NCI-H446 treated with DMSO at 0.1 percent for 48 hours (cell line): ENCODE measurements at places on chromosomes 11 and 22.

DNA sequence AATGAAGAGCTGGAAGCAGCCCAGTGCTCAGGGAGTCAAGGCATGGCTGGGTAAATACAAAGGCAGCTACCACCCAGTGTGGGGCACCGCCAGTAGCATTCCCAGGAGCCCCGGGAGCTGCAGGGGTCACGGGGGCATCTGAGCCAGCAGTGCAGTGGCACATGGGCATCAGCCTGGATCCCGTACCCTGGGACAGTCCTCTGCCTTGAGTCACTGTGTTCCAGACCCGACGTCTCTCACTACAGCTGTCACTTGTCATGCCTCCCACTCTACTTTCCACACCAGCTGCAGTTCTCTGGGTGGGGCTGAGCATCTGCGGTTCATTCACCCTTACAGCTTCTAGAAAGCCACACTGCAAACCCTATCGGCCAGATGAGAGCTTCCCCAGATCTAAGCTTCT is 29.6 kb downstream of the DHCR7 start:
- DNase-seq = no peak

DNA sequence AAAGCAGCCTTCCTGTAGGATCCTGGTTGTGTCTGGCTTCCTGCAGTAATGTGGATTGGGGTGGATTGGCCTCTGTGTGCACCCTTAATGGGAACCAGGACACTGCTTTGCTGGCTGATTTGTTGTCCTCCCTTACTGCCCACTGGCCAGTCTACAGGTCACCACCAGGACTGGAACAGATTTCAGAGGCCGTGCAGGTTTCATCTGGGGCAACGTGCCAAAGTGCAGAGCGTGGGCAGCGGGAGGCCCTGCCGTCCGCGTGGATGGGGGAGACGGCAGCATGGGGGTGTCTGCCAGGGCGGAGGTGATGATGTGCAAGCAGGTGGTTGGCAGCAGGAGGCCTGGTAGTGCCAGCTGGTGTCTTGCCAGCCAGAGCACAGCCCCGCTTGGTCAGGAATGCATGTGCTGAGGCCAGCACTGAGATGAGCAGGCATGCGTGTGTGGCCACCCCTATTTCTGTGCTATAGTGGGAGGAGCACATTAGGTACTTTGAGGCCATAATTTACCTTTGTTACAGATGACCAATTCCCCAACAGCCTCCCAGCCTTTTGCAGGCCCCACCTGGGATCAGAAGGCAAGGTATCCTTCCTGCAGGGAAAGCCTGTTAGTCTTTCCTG is 24.3 kb downstream of the BCR start:
- peak; percentile 86 for DNase-seq

DNA sequence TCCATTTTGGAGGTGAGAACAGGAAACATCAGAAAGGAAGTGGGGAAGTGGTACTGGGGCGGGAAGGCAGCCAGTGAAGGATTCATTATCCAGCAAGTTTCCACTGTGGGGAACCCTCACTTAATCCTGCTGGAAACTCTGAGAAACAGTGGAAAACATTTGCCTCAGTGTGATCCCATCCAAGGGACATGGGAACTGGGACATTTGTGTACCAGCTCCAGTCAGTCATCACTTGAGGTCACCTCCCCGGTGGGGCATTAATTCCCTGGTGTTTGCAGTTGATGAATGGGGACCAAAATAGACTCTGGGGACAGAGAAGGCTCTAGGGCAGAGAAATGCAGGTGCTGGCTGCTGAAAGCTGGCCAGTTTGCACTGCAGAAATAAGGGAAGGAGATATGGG is 599.9 kb downstream of the BUD13 start:
- DNase-seq = no peak

DNA sequence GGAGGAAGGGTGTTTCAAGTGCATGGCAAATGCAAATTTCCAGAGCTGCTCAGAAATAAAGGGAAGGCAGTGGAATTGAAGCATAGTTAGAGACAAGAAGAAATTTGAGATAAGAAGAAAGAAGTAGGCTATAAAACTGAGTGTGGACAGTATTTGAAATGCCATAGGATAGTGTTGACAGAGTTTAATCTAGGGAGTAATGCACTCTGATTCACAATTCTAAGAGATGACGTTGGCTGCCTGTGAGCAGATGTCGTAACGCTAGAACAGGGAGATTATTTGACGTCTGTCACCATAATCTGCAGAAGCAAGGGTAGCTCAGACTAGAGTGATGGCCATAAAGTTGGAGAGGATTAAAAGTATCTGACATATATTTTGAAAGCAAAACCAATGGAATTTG is 389.9 kb upstream of the KIRREL3 start:
- DNase-seq = no peak

DNA sequence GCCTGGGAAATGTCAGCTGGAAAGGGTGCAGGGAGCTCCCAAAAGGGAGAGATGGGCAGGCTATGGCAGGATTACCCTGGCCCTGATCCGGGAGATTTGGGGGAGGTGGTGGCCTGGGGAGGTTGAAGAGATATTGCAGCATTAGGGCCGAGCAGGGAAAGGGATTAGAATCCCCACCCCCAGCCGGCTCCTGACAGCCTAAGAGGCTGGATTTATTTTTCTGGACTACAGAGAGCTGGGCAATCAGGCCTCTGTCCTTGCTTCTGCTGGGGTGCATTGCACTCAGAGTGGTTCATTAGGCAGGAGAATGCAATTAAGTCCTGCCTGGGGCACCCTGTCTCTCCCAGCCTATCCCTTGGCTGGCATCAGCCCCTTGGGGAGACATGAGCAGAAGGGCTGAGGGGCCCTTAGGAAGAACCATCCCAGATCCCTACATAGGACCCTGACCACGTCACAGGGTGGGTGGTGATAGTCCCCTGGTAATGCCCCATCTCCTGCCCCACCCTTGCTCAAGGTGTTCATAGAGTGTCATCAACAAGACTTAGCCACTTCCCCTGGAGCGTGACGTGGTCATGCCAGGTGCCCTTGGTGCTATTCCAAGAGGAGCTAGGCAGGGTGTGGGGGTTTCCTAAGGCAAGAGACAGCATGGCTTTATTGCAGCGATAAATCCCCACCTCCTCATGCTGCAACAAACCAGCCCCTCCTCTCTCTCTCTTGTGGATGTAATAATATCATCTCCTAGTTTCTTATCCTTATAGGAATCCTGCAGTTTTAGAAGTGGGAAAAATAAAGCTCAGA is 38.4 kb upstream of the KLHL35 start:
- DNase-seq = no peak

DNA sequence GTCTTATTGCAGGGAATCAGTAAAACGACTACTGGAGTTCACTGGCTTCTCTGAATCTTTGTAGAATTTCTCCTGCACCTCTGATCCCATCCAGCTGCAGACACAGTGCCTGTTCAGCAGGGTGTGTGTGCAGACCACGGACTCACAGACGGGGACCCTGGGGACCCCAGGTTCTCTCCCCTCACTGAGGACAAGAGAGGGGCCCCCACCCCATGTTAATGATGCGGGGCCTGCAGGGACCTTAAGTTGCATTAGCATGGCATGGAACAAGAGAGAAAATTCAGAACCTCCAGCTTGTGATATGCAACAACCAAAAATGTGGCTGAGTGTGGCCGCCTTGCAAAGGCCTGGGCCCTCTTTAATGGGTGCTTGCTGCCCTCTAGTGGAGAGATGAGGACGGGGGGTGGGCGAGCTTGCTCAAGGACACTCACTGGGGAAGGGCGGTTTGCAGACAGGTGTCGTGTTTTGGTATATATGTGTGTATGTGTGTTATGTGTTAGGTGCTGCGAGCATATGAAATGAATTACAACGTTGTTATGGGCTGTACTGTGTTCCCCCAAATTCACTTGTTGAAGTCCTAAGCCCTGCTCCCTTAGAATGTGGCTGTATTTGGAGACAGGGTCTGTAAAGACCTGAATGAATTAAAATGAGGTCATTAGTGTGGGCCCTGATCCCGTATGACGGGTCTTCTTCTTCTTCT is 84.4 kb upstream of the SEPTIN5 start:
- peak; percentile 33 for DNase-seq
